ENCODE measurements at places on chromosomes 1 and 21.

GRCh38 chr1:175725684-175726083, 17.7 kb downstream of the TNR start:
- no peak for DNase-seq

- DNase-seq, result no peak
Measured at GRCh38 chr1:206774093-206774492, 1.8 kb upstream of the IL10 start.

GRCh38 chr1:54403808-54404261, 2.4 kb downstream of the SSBP3 start:
- DNase-seq, result no peak

DNA sequence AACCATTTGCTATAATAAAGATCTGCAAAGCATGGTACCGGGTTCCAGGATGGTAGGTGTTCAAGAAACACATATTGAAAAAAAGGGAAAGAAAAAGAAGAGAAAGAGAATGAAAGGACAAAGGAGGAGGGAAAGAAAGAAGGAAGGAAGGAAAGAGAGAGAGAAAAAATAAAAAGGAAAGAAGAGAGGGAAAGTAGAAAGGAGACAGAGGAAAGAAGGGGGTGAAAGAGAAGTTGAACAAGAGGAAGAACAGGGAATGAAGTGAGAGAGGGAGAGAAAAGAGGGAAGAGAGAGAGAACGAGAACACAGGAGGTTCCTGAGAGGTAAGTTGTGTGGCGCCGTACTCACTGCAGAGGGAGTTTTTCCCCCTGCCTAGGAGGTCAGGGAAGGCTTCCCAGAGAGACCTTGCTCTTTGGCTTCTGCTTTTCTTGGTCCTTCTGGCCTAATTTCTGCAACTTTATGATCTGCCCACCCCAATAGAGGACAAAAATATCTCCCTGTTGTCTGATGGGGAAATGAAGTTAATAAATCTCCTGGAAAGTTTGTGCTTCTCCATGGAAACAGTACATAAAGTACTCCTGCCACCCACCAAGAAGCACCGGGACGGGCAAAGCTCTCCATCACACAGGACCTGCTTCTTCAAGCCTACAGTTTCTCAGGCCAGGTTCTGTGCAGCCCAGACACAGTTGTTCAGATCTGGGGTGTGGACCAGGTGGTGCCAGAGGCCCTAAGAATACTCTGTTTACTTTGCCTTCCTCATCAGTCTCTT, 124.8 kb downstream of the ROR1 start:
- DNase-seq, result no peak

DNA sequence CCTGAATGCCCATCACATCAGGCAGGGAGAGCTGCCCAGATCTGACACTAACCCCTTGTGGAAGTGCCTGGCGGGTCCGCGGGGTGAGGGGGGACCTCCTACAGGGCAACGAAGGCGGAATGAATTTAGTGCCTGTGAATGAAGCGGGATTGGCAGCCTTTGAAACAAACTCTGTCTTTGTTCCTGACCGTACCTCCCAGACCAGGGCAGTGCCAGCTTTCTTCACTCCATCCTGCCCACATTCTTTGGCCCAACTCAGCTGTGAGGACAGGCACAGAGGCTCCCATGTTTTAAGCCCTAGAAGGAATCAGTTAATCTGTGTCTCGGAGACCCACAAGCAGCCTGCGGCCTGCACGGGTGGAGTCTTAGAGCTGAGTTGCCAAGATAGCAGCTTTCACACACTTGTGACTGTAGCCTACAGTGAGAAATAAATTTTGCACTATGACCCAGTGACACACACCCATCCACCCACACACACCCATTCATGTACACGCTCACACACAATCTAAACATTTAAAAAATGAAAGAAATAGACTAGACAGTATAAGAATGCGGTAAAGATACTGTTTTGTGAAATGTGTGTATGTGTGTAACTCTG, 60.1 kb upstream of the USP24 start:
- DNase-seq, result no peak
